ENCODE measurements at places on chromosomes 3 and 15. TPM values are rescaled to one million over a fixed set of nuclear protein-coding genes. Genes with fewer than 3 reads are reported as not detected.

Gene FRMD4B
- 2.2 TPM for total RNA-seq

Gene SAMD7
- total RNA-seq, result not detected

Gene NOX5
- 0.37 TPM for total RNA-seq

Gene RTP3
- not detected for total RNA-seq

Gene OCA2
- under 0.01 TPM for total RNA-seq

Gene STAB1
- total RNA-seq, result 1.8 TPM

Gene WDR93
- total RNA-seq, result not detected

Gene SIDT1
- total RNA-seq, result under 0.01 TPM

Gene ACP3
- total RNA-seq, result 47.5 TPM

Gene ST3GAL6
- 0.59 TPM for total RNA-seq

Gene FGD5
- 5.3 TPM for total RNA-seq

Gene TGM4
- total RNA-seq, result under 0.01 TPM

Gene LTF
- not detected for total RNA-seq

Gene HIGD2B
- total RNA-seq, result not detected

Gene LMAN1L
- not detected for total RNA-seq

Gene CCR8
- not detected for total RNA-seq

Gene TLR9
- not detected for total RNA-seq

Gene NKTR
- total RNA-seq, result 62.8 TPM

Gene MB21D2
- total RNA-seq, result 2.9 TPM

Gene UROC1
- total RNA-seq, result not detected

Gene CALML4
- 3.9 TPM for total RNA-seq

Gene PLA2G4E
- not detected for total RNA-seq

Gene PTH1R
- total RNA-seq, result 1.1 TPM

Gene PPM1L
- 2.2 TPM for total RNA-seq

Gene GORASP1
- total RNA-seq, result 38.7 TPM

Gene ACSBG1
- total RNA-seq, result not detected

Gene PXK
- 40.4 TPM for total RNA-seq

Gene TM4SF4
- not detected for total RNA-seq

Gene ZPLD1
- not detected for total RNA-seq

Gene IGSF11
- not detected for total RNA-seq

Gene RNU5B-1
- not detected for total RNA-seq

Gene MORC1
- total RNA-seq, result not detected

Gene HRG
- not detected for total RNA-seq

Gene ALAS1
- 30.5 TPM for total RNA-seq

Gene GOLGA6A
- not detected for total RNA-seq

Gene XYLB
- 7.7 TPM for total RNA-seq

Gene KPNA4
- total RNA-seq, result 30.7 TPM

Gene ACTRT3
- total RNA-seq, result 3.5 TPM

Gene ACAP2
- 50.3 TPM for total RNA-seq
